Type B pancreatic cell (in vitro differentiated cells): ENCODE measurements at places on chromosomes 12 and 14.

GRCh38 chr14:20460458-20461224 is 593 bp downstream of the PIP4P1 start:
- no peak for DNase-seq

DNA sequence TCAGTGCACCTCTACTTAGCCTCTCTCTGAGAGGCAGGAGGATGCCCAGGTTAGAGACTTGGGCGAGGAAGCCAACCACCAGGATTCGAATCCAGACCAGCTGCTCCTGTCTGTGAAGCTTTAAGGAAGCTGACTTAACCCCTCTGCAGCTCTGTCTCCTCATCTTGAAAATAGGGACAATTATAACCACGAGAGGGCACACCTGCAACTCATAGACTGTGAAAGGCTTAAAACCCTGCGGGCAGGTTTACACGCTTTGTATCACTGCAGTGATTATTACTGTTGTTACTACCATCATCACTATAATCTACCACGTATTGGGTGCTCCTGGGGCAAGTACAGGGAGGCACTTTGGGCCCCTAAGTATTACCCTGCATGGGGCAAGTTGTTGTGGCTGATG is 379.8 kb downstream of the VRK1 start:
- no peak for DNase-seq

DNA sequence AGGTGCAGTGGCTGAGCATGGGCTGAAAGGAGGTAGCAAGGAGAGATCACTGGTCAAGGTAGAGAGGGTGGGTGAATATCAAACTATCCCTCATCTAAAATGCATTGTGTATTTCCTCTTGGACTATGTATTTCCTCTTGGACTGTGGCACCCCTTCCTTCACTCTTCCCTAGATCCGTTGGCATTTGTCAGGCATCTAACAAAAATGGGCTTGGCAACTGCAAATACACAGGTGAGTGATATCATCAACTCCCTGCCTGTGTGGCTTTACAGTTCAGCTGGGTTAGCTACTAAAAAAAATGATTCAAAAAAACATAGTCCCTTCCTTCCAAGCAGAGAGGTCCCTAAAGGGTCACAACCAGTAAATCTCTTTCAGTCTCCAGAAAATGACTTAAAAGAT is 142.8 kb upstream of the FUT8 start:
- DNase-seq: no peak

- DNase-seq: no peak
Observed at GRCh38 chr12:113405694-113406093, 2.0 kb upstream of the SDS start.

DNA sequence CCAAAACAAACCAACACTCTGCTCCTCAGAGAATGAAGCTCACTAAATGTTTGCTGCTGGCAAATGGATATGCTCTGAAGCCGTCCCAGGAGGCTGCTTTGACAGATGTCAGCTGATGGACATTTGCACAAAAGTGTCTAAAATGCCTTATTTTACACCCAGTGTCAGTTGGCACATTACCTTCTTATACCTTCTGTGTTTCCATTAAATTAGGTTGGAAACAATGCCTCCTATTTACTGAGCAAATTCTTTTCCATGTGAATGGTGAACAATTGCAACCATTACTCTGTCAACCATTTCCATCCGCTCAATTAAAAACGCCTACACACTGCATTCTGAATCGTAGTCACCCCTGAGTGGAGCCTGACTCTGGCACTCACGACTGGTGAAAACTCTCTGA is 1679.9 kb upstream of the FLRT2 start:
- no peak for DNase-seq

GRCh38 chr12:29437575-29437974 is 56.6 kb upstream of the ERGIC2 start:
- DNase-seq: no peak

DNA sequence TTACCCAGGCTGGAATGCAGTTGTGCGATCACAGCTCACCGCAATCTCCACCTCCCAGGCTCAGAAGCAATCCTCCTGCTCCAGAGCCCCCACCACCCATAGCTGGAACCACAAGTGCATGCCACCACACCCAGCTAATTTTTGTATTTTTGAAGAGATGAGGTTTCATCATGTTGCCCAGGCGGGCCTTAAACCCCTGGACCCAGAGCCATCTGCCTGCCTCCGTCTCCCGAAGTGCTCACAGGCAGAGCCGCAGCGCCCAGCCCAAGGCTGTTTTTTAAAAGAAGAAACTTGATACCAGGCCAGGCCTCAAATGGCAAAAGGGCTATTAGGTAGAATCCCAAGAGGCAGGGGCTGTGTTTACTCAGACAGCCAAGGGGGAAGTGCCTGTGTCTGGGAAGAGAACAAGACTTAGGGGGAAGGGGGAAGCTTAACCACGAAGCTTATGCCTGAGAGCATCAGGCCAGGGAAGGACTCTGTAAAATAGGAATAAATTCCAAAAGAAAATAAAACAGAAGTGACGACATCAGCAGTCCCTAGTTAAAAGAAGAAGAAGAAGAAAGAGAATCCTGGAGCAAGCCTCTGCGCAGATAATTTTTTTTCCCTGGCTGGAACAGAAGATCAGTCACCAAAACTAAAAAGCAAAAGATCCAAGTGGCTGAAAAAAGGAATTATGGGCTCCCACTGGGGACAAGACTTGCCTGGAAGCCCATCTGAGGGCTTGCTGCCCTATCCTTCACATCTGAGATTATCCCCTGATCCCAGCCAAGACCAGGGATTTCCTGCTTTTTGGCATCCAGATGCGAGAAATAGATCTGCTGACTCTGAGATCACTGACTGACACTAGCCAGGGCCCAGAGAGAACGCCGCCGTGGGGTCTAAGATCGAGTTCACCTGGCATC is 170.5 kb downstream of the NDUFA12 start:
- DNase-seq: no peak

DNA sequence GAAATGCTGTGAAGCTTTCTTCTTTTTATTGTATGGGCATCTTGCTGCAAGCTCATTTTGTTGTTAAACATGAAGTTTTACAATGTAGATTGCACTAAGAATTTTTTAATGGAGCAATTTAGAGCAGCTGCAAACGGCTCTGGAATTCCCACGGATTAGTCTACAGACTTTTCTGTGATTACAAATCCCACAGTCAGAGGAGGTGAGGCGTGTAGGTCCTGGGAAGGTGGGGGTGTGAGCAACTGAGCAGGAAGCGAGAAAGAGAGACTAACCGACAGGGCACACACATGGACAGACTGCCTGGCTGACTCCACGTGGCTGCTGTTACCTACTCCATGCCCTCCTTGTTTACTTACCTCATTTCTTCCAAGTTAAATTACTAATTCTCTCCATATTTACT is 348.5 kb downstream of the NPAS3 start:
- no peak for DNase-seq

GRCh38 chr14:30521899-30522736 is 36.8 kb upstream of the G2E3 start:
- no peak for DNase-seq
